ENCODE measurements at places on chromosomes 13 and 19.

GRCh38 chr13:33800646-33801186, 17.2 kb upstream of the RFC3 start:
- no peak for DNase-seq

DNA sequence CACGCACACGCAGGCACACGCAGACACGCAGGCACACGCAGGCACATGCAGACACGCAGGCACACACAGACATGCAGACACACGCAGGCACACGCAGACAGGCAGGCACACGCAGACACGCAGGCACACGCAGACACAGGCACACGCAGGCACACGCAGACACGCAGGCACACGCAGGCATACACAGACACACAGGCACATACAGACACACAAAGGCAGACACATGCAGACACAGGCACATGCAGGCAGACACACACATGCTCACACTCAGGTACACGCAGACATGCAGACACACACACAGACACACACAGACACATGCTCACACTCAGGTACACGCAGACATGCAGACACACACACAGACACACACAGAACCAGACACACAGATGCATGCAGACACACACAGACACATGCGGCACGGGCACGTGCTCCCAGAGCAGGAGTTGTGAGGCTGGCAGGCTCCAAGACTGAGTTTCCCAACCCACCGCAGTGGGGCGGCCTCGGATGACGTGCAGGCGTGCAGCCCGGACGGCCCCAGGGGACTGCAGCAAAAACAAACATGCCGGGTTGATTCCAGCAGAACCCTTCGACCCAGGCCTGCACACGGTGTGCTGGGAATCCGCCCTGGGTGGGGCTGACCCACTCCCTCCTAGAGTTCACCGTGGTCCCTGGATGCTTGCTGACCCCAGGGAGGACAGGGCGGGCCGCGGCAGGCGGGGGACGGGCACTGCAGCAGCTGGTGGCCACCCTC, 100.0 kb downstream of the GADD45B start:
- no peak for DNase-seq

GRCh38 chr13:79084802-79085424, 321.1 kb downstream of the RBM26 start:
- no peak for DNase-seq

DNA sequence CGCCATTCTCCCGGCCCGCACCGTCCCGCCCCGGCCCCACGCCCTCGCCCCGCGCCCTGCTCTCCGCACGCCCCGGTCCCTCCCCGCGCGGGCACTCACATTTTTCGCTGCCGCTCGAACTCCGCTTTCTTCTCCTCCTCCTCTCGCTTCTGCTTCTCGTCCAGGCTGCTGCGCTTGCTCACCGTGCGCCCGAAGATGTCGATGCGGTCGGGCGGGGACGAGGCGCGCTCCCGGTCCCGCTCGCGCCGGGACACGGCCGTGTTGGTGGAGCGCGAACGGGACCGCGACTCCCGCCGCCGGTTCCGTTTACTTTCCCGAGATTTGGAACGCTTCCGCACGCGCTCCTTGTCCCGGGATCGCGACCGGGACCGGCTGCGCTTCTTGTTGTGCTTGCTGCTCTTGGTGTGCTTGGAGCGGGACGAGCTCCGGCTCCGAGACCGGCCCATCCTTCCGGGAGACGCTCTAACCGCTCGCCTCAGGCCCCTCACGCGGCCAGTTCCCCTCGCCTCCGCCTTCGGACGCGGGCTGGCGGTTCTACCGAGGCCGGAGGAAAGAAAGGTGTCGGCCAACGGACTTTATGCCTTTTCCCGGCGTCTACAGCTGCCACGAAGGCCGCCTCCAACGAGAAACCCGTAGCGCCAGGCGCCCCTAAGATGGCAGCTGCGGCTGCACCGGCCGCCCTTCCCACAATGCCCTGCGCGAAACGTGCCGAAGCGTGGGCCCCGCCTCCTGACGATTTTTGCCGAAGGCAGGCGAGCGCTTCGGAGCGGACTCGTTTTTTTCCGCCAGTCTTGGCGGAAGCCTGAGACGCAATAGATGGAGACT, at the start of gene ARGLU1:
TSS of gene ARGLU1 (minus strand) at position 664 of the 825 bp plus-strand sequence. CDS start at position 446, 218 bp downstream.
- DNase-seq: peak; percentile 97

Measured in activated CD4-positive, alpha-beta memory T cell treated with anti-CD3 and anti-CD28 coated beads for 36 hours (primary cell).